NCI-H345 (cell line): ENCODE measurements at places on chromosomes 5 and 9.

DNA sequence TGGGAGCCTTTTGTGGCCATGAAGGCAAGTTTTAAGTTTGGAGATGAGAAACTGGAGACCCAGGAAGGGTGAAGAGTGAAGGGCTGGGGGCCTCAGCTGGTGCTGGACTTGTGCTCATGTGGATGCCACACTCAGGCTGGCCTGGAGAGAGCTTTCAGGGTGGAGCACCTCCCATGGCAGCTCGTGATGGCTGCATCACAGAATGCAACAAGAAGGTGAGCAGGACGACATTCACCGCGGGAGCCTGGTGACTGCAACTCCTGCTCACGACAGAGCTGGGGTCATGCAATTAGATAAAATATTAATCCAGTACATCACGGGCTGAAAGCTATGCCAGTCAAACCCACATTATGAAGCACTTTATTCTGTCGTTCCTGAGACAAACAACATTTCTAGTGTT lies 59.7 kb downstream of the SEMA4D start:
- DNase-seq: no peak

DNA sequence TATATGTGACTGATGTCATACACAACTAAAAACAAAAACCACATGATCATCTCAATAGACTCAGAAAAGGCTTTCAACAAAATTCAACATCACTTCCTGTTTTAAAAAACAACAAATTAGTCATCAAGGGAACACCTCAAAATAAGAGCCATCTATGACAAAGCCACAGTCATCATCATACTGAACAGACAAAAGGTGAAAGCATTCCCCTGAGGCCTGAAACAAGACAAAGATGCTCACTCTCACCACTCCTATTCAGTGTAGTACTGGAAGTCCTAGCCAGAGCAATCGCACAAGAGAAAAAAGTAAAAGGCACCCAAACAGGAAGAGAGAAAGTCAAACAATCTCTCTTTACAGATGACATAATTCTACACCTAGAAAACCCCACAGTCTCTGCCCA lies 893.5 kb upstream of the EDIL3 start:
- DNase-seq: no peak

GRCh38 chr9:26565118-26565517 lies 327.5 kb downstream of the CAAP1 start:
- DNase-seq: no peak

DNA sequence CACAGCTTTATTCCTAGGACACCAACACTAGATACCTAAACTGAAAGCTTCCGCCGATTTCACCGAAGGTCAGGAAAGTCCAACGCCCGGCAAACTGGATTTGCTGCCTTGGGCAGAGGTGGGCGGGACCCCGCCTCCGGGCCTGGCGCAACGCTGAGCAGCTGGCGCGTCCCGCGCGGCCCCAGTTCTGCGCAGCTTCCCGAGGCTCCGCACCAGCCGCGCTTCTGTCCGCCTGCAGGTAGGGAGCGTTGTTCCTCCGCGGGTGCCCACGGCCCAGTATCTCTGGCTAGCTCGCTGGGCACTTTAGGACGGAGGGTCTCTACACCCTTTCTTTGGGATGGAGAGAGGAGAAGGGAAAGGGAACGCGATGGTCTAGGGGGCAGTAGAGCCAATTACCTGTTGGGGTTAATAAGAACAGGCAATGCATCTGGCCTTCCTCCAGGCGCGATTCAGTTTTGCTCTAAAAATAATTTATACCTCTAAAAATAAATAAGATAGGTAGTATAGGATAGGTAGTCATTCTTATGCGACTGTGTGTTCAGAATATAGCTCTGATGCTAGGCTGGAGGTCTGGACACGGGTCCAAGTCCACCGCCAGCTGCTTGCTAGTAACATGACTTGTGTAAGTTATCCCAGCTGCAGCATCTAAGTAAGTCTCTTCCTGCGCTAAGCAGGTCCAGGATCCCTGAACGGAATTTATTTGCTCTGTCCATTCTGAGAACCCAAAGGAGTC lies at the start of gene CD274:
TSS of gene CD274 (plus strand) at position 184 of the 733 bp plus-strand sequence. CDS start 5,572 bp downstream, outside the sequence.
- peak; percentile 87 for DNase-seq

DNA sequence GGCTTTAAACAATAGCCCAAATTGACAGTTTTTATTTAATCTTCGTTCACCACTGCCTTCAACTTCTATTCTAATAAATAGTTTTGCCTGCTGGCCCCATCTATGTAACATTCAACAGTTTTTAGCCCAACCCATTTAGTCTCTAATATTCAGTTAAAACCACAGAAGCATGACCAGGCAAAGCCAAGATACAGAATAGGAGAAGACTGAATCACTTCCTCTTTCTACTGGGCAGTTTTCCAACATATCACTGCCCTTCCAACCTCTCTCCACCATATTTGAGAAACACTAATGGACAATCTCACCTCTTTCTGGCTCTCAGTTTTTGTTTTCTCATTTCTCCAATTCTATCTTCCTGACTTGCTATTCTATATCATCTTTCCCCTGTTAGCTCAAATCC lies 352.9 kb downstream of the DNAH5 start:
- no peak for DNase-seq

- no peak for DNase-seq
Measured at GRCh38 chr5:84080908-84081307, 303.8 kb downstream of the EDIL3 start.

DNA sequence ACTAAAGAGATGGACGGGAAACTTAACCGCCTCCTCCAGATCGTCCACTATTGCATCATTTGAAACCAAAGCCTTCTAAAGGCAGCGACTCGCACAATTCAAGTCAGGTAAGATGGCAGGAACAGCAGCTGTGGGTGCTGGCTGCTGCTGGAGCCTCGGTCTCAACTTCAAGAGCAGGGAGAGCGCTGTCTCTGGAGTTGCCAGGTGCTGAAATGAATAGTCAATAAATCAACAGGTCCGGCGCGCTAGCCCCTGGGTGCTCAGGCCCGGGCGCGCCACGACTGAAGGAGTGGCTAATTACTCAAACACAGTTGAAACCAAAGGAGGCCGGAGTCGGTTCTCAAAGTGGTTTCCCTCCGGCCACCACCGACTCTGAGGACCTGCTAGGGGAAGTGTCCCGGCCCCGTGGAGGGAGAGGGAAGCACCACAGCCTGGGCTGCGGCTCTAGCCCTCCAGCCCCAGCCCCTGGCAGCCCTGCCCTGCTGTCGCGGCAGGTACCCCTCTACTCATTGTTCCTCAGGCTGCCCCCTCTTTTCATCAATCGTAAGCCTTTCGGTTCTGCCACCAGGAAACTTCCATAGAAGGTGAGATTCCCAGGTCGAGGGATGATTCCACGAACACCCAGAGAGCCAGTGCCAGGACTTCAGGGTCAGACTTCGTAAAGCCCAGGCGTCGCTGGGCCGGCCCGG lies 804 bp downstream of the TTC39B start:
- DNase-seq: peak; percentile 90

GRCh38 chr5:160743027-160743426 lies 109.0 kb downstream of the ATP10B start:
- DNase-seq: no peak

GRCh38 chr5:72138943-72139521 lies 31.8 kb downstream of the MAP1B start:
- DNase-seq: no peak
